ENCODE measurements at places on chromosomes 1 and 21. TPM values are rescaled to one million over a fixed set of nuclear protein-coding genes. Genes with fewer than 3 reads are reported as not detected.

The TRIM67 gene
- not detected for total RNA-seq

The SELP gene
- not detected for total RNA-seq

The DRAXIN gene
- total RNA-seq: 0.16 TPM

The ATAD3C gene
- total RNA-seq: not detected

The CHRM3 gene
- total RNA-seq: under 0.01 TPM

The FMO4 gene
- 1.4 TPM for total RNA-seq

The KRTAP10-4 gene
- not detected for total RNA-seq

The LYPD8 gene
- not detected for total RNA-seq

The DNAJC8 gene
- total RNA-seq: 38.6 TPM

The GALNT2 gene
- total RNA-seq: 64.0 TPM

The KCNA3 gene
- total RNA-seq: 0.16 TPM

The LRRC71 gene
- not detected for total RNA-seq

The MFN2 gene
- total RNA-seq: 41.5 TPM

The PRKAA2 gene
- 1.1 TPM for total RNA-seq

The IGSF3 gene
- 0.26 TPM for total RNA-seq

The TCHH gene
- not detected for total RNA-seq
